Left renal cortex interstitium (tissue), 4 donors: ENCODE measurements at places on chromosomes 5 and 9.

GRCh38 chr5:157164521-157164920 lies 1.5 kb downstream of the GARIN3 start:
- no peak for DNase-seq

- no peak for DNase-seq
Observed at GRCh38 chr9:89983411-89983810, 378.6 kb downstream of the GADD45G start.

GRCh38 chr9:133864011-133864410 lies 125.9 kb upstream of the SARDH start:
- DNase-seq: no peak

DNA sequence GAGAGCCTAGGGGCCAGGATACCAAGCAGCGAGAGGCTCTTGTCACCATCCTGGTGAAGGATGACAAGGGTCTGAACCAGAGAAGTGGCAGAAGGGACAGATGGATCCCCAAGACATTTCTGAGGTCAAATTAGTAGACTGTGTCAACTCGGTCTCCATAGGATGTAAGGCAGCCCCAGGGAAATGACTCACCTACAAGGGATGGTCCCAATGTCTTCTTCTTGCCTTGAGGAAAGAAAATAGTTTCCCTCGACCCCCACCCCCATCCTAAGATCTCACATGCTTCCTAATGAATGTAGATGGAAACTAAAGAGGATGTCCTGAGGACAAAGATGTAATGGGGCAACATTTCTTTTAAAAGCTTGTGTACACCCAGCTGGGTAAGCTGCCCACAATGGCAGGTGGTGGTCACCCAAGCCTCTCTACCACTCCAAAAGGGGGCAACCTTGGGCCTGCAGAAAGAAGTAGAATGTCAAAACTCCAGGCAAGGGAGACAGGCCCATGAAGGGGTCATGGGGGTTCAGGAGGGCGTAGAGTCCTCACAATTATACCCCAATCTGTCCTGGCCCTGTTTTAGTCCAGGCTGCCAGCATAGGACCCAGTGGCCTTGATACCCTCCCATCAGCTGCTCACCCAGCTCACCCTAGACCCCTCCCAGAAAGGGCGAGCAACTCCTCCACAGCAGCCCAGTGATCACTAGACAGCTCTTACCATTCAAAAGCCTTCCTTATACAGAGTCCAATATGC lies 187.4 kb downstream of the ACTL7B start:
- DNase-seq: no peak

DNA sequence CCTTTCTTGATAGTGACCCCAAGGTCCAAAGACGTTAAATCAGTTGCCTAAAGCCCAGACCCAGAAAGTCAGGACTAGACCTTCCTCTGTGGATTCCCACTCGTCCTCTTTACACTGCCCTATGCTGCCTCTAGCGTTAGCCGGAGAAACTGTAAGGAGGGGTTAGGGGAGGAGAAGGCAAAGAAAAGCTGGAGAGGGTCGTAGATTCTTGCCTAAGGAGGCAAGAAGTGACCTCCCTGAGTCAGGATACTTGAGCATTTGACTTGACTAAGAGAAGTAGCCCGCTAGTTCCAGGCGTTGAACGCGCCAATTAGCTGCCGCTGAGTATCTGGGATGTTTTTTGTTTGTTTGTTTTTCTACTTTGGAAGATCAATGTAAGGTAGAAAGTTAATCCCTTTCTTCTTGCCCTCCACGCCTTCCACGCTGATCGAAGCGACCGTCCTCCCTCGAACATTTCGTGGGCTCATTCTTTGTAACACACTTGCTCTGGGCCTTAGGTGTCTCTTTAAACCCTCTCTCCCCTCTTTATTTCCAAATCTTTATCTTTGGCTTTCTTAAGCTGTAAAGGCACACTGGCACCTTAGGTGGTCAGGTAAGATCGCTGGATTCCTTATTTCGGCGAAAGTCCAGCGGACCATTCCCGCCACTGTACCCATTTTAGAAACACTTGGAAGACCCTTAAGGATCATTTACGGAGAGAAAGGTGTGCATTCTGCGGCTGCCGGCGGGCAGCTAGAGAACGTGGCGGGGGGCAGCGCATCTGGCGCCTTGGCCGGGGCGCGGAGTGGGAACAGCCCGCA lies 5.1 kb upstream of the RGMB start:
- no peak for DNase-seq

DNA sequence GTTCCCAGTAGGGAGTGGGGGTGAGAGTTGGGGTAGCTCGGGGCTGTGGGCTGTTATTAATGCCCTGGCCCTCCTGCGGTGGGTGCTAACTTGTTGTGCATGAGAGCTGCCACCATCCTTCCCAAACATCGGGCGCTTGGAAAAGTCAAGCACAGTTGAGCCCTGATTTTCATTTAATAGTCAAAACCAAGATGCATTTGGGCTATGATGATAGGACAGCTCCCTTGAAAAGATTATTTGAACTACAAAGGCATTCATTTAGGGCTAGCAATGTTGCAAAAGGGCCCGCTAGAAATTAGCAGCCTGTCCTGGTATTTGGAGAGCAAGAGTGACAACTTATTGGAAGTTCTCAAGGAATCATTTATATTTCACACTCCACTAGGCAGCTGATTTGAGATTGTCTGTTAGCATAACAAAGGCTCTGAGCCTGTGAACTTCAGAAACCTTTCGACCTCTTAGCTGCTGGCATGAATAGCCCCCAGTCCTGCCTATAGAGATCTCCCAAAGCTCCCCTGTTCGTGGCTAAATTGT lies 128.2 kb upstream of the TMEM161B start:
- DNase-seq: no peak

DNA sequence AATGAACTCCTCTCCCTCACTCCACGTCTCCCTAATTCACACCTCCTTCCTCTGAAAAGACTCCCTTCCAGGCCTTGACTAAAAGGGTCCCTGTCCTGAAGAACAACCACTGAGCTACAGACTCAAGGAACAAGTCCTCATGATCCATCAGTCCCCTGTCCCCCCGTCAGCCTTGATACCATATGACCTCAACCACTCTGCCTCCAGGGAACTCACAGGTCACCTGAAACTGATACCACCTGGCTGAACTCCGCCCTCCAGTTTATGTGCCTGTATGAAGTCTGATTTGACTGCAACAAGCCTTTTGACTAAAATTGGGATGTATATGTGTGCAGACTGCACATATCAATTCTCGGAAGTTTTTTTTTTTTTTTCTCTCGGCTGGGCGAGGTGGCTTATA lies 88.7 kb downstream of the UGCG start:
- no peak for DNase-seq

- DNase-seq: no peak
Observed at GRCh38 chr5:136434795-136435194, 69.5 kb upstream of the TRPC7 start.

GRCh38 chr9:127463382-127463781 lies 12.1 kb downstream of the LRSAM1 start:
- no peak for DNase-seq

DNA sequence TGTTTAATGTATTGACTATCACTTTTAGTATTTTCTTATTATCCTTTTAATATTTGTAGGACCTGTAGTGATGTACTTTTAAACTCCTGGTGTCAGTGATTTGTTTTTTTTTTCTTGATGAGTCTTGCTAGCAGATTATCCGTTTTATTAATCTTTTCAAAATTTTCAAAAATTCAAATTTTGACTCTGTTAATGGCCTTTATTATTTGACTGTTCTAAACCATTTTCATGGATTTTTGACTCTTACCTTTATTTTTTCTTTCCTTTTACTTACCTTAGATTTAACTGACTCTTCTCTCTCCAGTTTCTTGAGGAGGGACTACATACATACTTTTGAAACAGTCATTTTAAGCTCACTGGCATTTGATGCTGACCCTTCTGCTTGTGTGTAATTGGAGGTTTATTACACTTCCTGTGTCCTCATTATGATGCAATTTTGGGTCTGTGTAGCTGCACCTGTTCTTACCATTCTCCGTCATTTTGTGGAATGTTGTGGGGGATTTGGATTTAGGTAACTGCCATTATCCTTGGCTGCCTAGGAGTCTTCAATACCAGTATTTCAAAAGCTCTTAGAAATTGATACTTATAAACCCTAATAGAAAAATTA lies 32.0 kb upstream of the EXOC3 start:
- DNase-seq: no peak

GRCh38 chr5:157444224-157444623 lies 15.8 kb upstream of the NIPAL4 start:
- no peak for DNase-seq

- DNase-seq: no peak
Observed at GRCh38 chr5:142521706-142522105, 164.2 kb downstream of the FGF1 start.
